ENCODE measurements at places on chromosomes 12 and 14. TPM values are rescaled to one million over a fixed set of nuclear protein-coding genes. Genes with fewer than 3 reads are reported as not detected.

ISM2 gene
- 0.39 TPM for total RNA-seq

DNA sequence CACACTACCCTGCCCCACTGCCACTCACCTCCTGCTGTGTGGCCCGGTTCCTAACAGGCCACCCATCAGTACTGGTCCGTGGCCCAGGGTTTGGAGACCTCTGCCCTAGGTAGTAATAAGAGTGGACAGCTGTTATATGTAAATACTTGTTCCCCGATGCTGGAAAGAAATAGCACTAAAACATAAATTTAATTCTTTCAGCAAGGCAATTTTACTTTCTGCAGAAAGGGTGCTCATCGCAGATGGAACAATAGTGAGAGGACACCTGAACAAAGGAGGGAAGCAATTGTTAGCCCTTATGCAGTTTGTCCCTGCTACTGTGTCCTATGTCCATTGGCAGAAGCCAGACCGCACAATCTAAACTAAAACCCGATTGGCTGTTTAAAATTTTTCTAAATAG, 5.9 kb upstream of the CYP46A1 start:
- no peak for DNase-seq
- no peak overlapping the region for H3K4me3 ChIP-seq
- no peaks in the 10 kb centered on the region for H3K36me3 ChIP-seq
- no peak overlapping the region for H3K27ac ChIP-seq

WSCD2 gene
- total RNA-seq = 0.10 TPM

- H3K27me3 ChIP-seq = peaks cover 3% of the 10 kb centered on the region
- H3K36me3 ChIP-seq = no peaks in the 10 kb centered on the region
- no peaks in the 10 kb centered on the region for H3K4me1 ChIP-seq
- no peak overlapping the region for H3K4me3 ChIP-seq
- no peak overlapping the region for H3K27ac ChIP-seq
Measured at GRCh38 chr12:21666722-21667121, 9.1 kb upstream of the LDHB start.

IL26 gene
- not detected for total RNA-seq

DNA sequence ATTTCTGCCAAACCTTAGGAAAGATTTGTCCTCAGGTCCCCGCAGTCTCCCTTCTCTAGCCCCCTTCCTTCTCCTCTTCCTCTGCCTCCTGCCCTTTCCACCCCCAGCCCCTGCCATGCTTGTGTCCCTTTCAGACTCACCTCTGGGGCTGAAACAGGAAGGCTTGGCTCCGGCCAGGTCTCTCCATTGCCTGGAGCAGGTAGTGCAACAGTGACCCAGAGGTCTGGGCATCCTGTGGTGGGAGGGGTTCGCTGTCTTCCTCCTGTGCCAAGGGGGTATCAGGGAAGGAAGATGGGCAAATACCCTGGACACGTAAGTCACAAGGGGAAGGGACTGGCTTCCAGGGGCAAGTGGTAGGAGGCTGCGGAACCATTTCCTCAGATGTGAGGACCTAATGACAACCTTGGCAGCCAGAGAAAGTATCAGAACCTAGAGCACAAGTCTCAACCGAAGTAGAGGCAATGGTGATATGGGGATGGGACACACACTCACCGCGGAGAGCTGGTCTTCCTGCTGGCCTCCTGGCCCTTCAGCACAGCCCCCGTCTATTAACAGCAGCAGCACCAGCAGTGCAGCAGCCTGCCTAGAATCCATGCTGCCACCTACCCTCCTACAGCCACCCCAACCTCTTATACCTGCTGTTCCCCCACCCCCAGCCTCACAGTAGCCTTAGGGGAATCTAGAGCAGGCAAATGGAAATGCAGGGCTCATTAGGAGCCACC, at the start of gene NPFF:
NPFF (minus strand) TSS at position 604 of the 722 bp plus-strand sequence; CDS start at position 594, 10 bp downstream.
- peaks cover 24% of the 10 kb centered on the region for H3K4me1 ChIP-seq
- no peak within 1 kb of the TSS for H3K4me3 ChIP-seq
- H3K27me3 ChIP-seq = no peaks in the 10 kb centered on the region
- no peak for DNase-seq
- H3K27ac ChIP-seq = no peak within 1 kb of the TSS

GRCh38 chr12:89787763-89788162, 79.1 kb upstream of the ATP2B1 start:
- no peaks in the 10 kb centered on the region for H3K4me1 ChIP-seq
- H3K36me3 ChIP-seq = no peaks in the 10 kb centered on the region
- DNase-seq = no peak
- no peak overlapping the region for H3K27ac ChIP-seq
- H3K4me3 ChIP-seq = no peak overlapping the region

CFAP54 gene
- 0.62 TPM for total RNA-seq

P2RX2 gene
- not detected for total RNA-seq

GRCh38 chr12:6771091-6771495, 1.2 kb upstream of the LAG3 start:
- no peak for DNase-seq
- no peaks in the 10 kb centered on the region for H3K27me3 ChIP-seq
- no peak overlapping the region for H3K4me3 ChIP-seq
- no peak overlapping the region for H3K27ac ChIP-seq

- peaks cover 13% of the 10 kb centered on the region for H3K4me1 ChIP-seq
- no peak overlapping the region for H3K27ac ChIP-seq
- H3K4me3 ChIP-seq = no peak overlapping the region
- H3K27me3 ChIP-seq = no peaks in the 10 kb centered on the region
- peaks cover 3% of the 10 kb centered on the region for H3K36me3 ChIP-seq
- DNase-seq = peak; percentile 15
Measured at GRCh38 chr12:62292761-62293344, 32.6 kb downstream of the USP15 start.

- H3K4me3 ChIP-seq = no peak overlapping the region
- no peak for DNase-seq
- H3K27ac ChIP-seq = no peak overlapping the region
- no peaks in the 10 kb centered on the region for H3K4me1 ChIP-seq
- H3K27me3 ChIP-seq = peaks cover 28% of the 10 kb centered on the region
- H3K36me3 ChIP-seq = no peaks in the 10 kb centered on the region
Measured at GRCh38 chr12:52356762-52357580, 10.3 kb downstream of the KRT85 start.
